Activated naive CD8-positive, alpha-beta T cell treated with anti-CD3 and anti-CD28 coated beads, Interleukin-2, amount 50 U/mL, for 24 hours (primary cell): ENCODE measurements at places on chromosomes 6 and 20.

DNA sequence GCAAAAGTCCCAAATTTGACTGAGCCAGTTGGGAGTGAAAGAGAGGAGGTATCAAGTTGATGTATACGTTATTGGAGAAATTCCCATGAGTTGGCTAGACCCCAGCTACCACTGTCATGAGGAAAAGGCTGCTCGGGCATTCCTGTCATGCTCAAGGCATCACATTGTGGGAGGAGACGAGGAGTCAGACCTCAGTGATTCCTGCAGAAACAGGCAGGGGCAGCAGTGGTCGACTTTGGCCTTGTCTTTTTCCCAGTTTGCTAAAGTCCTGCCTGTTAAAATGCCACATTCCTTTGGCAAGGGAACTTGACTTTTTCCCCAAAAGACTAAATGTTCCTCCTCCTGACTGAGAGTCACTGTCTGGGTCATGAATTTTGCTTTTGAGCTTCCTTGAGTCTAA is 295.5 kb upstream of the HS3ST5 start:
- no peak for DNase-seq

- DNase-seq, result no peak
Observed at GRCh38 chr6:17847203-17847760, 140.2 kb downstream of the KIF13A start.

DNA sequence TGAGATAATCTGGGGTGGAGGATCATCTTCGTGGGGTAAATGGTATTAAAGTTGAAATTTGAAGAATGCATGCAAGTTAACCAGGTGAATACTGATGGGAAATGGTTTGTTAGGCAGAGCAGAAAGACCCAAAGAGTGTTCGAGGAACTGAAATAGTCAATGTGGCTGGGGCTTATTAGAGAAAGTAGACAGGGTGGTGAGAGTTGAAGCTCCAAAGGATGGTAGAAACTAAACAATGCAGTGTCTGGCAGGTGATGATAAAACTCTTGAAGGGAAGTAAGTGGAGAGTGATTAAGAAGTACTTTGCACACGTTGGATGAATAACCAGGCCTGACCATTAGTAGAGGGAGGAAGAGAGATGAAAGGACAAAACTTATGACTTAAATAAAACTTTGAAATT is 39.8 kb upstream of the CENPW start:
- no peak for DNase-seq

- DNase-seq, result no peak
Observed at GRCh38 chr20:50450493-50450826, 59.7 kb upstream of the PTPN1 start.

DNA sequence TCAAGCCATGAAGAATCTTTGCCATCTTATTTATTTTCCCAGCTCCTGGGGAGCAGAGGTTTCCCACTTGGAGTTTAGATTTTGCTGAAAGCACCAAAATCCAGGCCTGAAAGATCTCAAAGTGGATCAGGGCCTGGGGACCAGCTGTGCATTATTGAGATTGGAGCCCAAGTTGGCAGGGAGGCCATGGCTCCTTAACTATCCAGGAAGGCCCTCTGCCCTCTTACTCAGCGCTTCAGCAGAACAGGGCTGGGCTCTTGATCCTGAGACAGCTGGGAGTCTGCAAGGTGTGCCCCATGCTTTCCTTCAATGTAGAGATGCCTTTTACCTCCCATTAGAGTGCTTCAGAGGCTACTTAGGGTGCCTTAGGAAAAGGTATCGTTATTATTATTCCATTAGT is 24.6 kb downstream of the FOXO3 start:
- DNase-seq, result no peak

GRCh38 chr20:18588574-18588933 is 700 bp downstream of the DTD1 start:
- peak; percentile 14 for DNase-seq

GRCh38 chr6:22466665-22467245 is 102.6 kb upstream of the HDGFL1 start:
- DNase-seq, result no peak

GRCh38 chr20:52744441-52744840 is 227.7 kb upstream of the TSHZ2 start:
- no peak for DNase-seq

DNA sequence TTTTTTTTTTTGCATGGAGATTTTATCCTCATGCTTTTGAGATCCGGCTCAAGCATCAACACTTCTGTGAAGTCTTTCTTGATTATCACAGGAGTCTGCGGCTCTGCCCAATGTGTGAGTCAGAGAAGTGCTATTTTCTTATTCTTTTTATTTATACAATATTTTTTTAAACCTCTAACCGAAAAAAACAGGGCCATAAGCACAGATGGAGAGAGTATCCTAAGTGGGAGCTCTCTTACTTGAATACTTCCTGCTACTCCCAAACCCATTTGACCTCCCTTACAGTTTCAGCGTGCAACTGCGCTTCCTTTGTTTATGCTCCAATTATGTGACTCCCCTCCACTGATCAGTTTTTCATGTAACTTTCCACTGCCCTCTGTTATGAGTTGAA is 8.7 kb upstream of the ATXN1 start:
- DNase-seq, result no peak

DNA sequence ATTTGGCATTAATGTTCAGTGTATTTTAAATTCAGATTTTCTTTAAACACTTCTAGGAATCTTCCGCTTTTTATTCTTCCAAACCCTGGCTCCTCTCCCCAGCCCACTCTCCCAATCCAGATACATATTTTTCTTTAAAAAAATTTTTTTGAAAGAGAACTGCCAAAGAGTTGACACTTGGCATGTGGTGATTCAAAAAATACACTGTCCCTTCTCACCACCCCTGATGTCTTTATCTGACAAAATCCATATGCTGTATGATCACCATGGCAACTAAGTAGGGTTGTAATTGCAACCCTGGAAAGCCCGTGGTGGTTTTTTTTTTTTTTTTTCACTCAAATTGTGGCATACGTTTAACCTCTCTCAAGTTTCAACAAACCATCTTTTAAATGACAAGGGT is 355.8 kb upstream of the SASH1 start:
- DNase-seq, result no peak

DNA sequence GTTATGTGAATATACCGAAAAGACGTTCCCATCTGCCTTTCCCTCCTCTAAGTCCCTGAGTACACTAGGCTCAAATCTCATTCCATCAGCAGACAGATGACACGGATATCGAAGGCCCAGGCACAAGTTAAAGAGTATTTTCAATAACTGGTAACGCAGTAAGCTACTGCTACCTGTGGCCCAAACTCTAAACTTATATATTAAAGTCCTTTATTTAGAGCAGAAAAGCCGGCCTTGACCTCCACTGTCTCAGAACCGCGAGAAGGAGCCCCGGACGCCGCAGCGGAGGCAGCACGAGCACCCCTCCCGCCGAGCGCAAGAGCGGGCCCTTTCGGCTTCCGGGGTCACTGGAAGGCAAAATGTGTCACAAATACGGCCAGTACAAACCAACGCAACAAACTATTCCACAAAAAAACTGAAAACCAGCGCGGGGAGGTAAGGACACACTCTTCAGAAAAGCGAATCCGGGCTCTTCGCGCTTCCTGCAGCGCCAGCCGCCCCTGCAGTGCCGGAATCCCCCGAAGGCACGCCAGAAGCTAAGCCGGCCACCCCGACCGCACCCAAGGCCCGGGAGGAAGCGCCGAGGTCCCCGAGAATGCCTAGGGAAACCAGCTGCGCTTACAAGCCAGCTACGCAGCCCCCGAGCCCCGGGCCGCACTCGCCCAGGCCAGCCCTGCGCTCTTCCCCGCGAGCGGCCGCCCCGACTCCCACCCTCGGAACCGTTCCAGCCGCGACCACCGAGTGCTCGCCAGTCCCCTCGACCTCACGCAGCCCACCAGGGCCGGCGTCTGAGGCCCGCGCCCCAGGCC is 681 bp downstream of the DIDO1 start:
- DNase-seq, result peak; percentile 57

DNA sequence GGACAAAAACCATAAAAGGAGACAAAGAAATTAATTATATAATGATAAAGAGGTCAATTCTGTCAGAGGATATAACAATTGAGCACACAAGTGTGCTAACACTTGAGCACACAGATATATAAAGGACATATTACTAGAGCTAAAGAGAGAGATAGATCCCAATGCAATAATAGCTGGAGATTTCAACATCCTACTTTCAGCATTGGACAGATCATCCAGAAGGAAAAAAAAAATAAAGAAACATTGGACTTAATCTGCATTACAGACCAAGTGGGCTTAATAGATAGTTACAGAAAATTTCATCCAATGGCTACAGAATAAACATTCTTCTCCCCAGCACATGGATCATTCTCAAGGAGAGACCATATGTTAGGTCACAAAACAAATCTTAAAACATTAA is 9.9 kb downstream of the VNN1 start:
- no peak for DNase-seq

GRCh38 chr20:4038047-4038459 is 22.7 kb upstream of the RNF24 start:
- DNase-seq, result peak; percentile 75

DNA sequence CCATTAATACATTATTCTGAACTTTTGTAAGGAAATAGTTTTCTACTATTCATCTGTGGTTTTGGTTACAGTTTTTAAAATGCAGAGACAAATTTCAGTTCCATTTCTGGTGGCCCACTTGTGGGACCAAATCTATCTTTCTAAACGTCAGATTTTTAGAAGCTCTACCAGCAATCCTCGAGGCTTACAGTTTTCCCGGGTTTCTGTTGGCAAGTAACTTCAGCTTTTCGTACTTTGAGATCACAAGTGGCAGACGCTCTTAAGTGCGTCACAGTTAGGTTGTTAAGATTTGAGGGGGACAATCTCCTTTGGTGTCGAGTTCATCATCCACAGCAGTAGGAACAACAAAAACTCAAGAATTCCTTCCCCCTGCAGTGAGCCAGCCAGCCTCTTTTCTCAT is 60.0 kb downstream of the JARID2 start:
- DNase-seq, result no peak

DNA sequence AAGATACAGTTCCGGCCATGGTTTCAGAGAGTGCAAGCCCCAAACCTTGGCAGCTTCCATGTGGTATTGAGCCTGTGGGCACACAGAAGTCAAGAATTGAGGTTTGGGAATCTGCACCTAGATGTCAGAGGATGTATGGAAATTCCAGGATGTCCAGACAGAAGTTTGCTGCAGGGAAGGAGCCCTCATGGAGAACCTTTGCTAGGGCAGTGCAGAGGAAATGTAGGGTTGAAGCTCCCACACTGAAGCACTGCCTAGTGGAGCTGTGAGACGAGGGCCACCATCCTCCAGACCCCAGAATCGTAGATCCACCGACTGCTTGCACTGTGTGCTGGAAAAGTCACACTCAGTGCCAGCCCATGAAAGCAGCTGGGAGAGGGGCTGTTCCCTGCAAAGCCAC is 267.5 kb downstream of the OGFRL1 start:
- DNase-seq, result no peak

DNA sequence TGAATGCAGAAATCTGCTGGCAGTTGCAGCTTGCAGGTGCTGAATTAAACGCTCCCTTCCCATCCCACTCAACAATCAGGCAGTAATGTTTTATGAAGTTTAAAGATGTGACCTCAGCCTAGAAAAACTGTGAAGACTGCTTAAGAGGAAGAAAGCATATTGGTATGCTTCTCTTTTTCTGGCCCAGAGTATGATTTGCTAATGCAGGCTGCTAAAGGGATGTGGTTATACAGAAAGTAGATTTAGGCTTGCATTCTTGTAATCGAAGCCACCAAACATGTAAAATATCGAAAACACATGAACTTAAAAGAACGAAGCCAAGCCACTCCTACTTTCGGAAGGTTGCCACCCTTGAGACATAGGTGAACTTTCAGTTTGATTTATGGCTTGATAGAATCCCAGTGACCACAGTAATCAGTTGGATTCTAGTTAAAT is 40.7 kb downstream of the MAP3K5 start:
- no peak for DNase-seq

DNA sequence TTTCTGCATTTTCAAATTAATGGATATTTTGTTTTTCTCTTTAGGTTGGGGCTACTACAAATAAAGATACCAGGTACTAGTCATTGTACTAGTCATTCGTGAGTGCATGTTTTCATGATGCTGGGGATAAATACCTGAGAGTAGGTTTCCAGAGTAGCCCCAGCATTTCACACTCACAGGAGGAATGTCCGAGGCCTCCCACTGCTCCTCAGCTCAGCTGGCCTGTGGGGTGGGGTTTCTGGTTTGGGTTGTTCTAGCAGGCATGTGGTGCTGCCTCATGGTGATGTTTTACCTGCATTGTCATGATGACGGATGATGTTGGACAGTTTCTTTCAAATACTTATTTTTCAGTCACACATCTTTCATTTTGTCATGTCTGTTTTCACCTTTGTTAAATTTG is 144.5 kb downstream of the SMOC2 start:
- no peak for DNase-seq

DNA sequence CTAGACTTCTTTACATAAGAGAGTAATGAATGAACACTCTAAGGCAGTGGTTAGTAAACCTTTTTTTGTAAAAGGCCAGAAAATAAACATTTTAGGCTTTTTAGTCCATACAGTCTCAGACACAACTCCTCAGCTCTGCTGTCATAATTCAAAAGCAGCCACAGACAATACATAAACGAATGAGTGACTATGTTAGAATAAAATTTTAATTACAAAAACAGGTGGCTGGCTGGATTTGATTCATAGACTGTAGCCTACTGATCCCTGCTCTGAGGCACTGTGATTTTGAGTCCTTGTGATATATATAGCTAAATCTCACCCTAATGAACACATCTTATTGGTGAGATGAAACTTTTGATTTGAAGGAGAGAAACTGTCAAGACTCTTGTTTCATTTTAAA is 155.1 kb downstream of the AIG1 start:
- DNase-seq, result no peak

DNA sequence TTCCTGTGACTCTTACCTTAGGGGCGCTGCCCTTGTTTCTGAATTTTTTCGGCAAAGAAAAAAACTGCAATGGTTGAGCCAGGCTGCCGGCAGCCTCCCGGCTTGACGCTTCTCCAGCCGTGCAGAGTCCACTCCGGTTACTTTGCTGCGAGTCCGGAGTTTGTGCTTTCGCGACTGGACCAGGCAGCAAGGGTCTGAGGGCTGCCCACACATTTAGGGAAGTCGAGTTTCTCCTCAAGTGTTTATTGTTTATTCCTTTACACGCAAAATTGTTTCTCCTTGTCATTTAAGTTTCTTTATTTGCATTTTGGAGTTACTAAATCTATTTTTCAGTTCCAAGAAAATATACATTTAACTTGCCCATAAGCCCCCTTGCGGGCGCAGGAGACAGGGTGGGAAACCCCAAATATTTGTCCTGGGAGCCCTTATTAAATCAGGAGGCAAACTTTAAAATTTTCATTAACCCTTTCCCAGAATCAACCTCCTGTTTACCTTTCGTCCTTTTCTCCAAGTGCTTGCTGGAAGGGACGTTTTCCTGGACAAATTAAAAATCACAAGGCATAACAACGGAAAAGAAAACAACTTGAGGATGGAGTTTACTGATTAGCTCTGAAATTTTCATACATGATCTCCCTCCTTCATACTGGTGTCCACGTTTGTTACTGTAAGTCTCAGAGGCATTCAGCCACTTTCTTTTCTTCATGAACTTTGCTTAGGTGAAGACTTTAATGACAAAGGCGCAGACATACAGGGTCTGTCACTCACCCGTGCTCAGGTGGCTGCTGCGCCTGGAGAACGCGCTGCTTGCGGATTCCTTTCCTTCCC is 1.7 kb upstream of the PDE10A start:
- no peak for DNase-seq

GRCh38 chr20:33337119-33337518 is 54.1 kb downstream of the BPIFB1 start:
- no peak for DNase-seq

- DNase-seq, result no peak
Observed at GRCh38 chr20:9723501-9724202, 115.2 kb downstream of the PAK5 start.
